Astrocyte of the cerebellum (primary cell): ENCODE measurements at places on chromosomes 2 and 18.

DNA sequence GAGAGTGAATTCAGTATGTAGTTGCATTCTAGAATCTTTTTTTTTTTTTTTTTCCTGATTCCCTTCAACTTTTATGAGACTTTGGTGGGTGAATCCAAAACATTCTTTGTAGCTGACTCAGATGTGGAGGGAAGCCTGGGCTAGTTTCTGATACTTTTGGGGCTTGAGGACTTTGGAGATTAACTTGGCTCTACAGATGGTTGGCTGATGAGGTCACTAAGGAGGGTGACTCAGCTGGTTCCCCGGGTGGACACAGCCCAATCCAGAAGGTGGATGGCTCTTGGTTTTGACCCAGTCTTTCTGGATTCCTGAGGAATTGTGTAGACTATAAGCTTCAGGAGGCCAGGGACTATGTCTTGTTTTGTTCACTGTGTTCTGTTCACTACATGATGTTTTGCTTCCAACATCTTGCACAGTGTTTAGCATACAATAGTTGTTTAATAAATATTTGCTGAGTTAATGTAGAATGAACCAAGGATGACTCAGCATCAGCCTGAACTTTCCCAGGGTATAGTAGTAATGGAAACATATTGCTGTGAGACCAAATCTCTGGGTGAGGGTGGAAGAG, 30.5 kb downstream of the LAMA3 start:
- peak; percentile 90 for DNase-seq

DNA sequence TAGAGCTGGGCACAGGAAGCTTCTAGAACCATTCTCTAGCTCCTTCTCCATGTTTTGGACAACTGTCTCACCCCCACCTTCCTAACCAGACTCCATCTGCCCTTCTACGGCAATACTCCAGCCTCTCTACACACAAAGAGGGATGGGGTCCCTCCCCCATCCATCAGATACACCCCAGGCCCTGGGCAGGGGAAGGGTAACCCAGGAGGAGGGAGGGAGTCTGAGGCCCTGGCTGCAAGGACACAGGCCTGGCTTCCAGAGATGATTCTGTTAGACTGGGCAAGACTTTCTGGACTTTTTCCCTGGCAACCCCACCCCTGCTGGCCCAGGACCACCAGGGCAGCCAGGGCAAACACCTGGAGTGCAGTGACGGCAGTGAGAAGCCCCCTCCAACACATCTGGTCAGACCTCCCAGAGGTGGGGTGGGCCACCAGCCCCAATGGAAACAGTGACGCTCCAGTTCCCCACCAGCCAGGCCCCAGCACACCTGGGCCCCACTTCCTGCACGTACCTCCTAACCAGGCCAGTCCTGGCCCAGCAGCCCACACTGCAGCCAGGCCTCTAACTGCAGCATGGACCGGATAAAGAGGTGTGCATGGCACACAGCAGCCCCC, 6.5 kb downstream of the CYP26B1 start:
- no peak for DNase-seq

DNA sequence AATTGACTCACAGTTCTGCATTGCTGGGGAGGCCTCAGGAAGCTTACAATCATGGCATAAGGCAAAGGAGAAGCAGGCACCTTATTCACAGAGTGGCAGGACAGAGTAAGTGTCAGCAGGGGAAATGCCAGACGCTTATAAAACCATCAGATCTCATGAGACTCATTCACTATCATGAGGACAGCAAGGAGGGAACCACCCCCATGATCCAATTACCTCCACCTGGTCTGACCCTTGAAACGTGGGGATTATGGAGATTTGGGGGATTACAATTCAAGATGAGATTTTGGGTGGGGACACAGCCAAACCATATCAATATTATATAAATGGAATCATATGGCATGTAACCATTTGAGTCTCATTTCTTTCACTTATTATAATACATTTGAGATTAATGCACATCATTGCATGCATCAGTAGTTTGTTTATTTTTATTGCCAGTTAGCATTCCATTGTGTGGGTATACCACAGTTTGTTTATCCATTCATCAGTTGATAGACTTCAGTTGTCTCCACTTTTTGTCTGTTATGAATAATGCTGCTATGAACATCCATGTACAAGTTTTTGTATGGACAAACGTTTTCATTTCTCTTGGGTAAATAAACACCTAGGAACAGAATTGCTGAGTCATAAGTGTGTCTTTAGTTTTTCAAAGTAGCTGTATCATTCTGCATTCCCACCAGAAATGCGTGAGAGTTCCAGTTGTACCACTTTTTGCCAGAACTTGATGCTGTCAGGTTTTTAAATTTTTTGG, 5.8 kb upstream of the SRBD1 start:
- peak; percentile 15 for DNase-seq

- DNase-seq: no peak
These were observed 1.5 kb upstream of the GPBAR1 start for GRCh38 chr2:218259099-218259961.

GRCh38 chr2:74416778-74417177, 4.6 kb downstream of the C2orf81 start:
- no peak for DNase-seq

DNA sequence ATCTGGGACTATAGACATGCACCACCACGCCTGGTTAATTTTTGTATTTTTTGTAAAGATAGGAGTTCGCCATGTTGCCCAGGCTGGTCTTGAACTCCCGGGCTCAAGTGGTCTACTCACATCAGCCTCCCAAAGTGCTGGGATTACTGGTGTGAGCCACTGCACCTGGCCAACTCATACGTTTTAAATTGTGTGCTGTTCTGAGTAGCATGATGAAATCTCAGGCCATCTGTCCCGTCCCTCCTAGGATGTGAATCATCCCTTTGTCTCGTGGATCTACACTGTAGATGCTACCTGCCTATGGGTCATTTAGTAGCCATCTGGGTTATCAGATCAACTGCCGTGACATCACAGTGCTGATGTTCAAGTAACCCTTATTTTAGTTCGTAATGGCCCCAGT, 38.5 kb upstream of the RMP24 start:
- DNase-seq: no peak

DNA sequence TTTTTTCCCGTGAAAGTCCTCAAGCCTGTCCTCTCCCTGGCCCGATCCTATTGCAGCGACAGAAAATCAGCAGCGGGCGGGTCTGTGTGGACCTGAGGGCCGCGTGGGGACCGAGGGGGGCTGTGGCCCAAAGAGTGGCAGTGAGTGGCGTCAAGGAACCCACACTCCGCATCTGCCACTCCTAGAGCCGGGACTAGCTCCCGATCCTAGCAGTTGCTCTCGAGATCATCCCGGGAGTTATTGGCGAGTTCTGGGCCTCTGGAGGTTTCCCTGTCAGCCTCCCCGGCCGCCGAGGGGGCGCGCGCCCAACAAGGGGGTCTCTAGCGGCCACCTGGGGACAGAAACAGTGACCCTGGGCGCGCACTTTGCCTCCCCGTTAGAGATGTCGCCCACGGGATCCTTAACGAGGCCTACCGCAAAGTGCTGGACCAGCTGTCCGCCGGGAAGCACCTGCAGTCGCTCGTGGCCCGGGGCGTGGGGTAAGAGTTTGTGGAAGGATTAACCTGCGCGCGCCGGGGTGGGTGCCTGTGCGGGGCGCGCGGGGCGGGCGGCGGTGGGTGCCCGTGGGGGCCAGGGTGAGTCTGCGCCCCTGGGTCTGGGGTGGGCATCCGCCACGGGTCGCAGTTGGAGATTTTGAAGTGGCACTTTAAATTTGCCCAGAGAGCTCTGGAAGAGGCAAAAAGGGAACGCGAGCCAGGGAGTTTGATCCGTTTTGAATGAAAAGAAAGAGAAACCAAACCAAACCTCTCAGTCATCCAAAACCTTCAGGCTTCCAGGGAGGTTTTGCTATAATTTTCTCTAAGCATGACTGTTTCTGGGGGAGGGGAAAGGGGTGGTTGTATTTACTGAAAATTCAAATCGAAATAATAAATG, 3.5 kb downstream of the ADCYAP1 start:
- DNase-seq: no peak

- DNase-seq: no peak
These were observed 5.9 kb downstream of the NEU4 start for GRCh38 chr2:241814643-241815476.

DNA sequence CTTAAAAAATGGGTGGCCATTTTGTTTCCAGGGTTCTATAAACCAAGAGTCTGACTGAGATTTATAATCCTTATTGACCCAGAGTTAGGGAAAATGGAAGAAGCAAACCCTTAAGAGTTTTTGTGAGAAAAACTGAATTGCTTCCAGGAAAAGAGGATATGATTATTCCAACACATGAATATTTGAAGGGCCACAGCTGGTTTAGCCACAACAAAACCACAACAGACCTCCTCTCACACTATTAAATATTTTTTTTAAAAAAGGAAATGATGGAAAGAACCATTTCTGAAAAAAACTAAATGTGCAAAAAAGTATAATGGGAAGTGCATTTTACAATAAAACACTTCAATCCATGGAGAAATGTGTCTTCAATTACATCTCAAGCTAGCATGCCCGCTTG, 182.7 kb downstream of the ETAA1 start:
- no peak for DNase-seq

DNA sequence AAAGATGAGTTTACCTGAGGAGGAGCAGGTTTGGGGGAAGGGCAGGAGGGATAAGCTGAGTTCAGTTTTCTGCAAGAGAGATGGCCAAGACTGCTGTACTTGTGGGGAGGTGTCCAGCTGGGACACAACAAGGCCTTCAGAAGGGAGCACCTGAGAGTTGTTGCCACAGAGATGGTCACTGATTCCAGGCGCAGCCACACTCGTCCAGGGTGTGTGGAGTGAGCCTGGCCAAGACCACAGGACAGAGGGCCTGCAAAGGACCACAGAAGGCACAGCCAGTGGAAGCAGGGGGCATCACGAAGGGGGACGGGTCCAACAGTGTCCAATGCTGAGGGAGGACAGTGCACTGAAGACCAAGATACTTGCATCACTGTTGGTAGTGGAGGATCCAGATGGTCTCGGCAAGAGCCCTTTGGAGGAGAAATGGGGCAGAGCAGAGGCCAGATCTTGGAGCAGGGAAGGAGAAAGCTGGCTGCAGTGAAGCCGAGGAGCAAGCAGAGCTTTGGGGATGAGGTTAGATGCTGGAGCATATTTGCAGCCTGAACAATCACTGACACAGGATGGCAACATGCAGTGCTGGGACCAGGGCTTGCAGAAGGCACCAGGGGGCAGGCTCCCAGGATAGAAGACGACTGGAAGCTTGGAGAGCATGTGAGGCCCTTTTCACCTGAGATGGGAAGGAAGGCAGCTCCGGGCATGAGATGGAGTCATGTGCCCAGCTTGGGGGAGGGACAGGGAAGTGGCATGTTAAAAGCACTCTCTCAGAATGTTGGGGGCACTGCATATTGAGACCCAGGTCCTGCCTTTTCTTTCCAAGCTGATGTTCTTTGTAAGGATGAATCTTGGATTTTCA, 214.0 kb downstream of the CYP26B1 start:
- no peak for DNase-seq

- peak; percentile 93 for DNase-seq
These were observed 532.8 kb downstream of the FBXO15 start for GRCh38 chr18:73614812-73615211.

DNA sequence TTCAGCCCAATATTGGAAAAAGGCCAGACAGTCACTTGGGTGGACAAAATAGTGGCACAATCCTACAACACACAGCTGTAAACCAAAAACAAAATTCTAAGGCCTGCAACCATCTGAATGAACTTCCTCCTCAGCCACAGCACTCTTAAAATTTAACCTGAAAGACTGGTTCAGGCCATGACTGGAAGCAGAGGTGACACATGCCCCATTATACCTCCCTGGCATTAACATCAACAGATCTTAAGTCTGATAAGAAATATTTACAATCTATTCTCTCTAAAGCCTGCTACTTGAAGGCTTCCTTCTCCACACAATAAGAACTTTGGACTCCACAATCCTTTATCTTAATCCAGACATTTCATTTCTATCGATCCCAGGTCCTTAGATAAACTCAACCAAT, 192.4 kb upstream of the LRP1B start:
- DNase-seq: no peak

- DNase-seq: peak; percentile 82
These were observed 52.1 kb upstream of the ANKRD62 start for GRCh38 chr18:12041561-12041960.

- DNase-seq: no peak
These were observed 114.8 kb downstream of the SMAD2 start for GRCh38 chr18:47815486-47816270.

- no peak for DNase-seq
These were observed 12.7 kb upstream of the CDH19 start for GRCh38 chr18:66616523-66616983.

- no peak for DNase-seq
These were observed 173.7 kb downstream of the IRS1 start for GRCh38 chr2:226625946-226626345.

GRCh38 chr2:126664234-126664633, 8.3 kb downstream of the GYPC start:
- no peak for DNase-seq

- no peak for DNase-seq
These were observed 200.9 kb upstream of the RAB6C start for GRCh38 chr2:129778584-129778877.

GRCh38 chr2:65939687-65940086, 495.2 kb upstream of the MEIS1 start:
- DNase-seq: no peak

GRCh38 chr2:113765276-113765675, 8.8 kb upstream of the SLC35F5 start:
- no peak for DNase-seq

DNA sequence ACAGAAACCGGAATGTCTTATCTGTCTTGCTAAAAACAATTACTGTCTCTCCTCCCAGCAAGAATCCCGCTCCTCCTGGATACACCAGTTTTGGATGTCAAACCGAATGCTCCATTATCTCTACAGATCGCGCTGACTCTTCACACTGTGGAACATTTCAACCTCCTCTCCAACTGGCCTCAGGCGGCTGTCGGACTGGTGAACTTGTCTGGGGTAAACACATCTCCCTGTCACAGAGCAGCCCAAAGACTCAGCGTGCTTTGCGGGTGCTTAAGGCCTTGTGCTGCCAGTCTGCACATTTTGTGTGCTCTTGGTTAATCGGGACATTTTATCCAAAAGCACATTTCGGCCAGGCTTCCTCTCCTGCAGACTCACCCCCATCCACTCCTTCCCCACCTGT, 173.1 kb downstream of the ICOS start:
- DNase-seq: no peak

GRCh38 chr2:108594982-108595464, 60.8 kb downstream of the LIMS1 start:
- DNase-seq: peak; percentile 96

- DNase-seq: peak; percentile 97
These were observed 71.7 kb downstream of the HS1BP3 start for GRCh38 chr2:20578895-20579825.
